ENCODE measurements at places on chromosomes 16 and 17.

GRCh38 chr17:45146890-45147580 is 1.2 kb upstream of the HEXIM1 start:
- DNase-seq: peak; percentile 78

DNA sequence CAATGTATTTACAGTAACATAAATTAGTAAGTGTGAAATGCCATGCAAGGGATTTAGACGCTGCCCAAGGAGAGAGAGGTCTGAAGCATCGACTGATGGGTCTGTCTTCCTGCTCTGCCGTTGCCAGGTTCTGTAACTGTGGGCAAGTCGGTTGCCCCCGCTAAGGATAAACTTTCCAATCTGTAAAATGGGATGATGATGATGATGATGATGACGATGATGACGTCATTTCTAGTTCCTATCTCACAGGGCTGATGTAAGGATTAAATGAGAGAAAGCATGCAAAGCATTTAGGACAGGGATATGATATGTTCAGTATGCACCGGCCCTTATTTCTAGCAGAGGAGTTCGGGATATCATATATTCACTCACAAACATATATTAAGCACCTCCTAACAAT is 54.8 kb downstream of the C17orf67 start:
- DNase-seq: no peak

DNA sequence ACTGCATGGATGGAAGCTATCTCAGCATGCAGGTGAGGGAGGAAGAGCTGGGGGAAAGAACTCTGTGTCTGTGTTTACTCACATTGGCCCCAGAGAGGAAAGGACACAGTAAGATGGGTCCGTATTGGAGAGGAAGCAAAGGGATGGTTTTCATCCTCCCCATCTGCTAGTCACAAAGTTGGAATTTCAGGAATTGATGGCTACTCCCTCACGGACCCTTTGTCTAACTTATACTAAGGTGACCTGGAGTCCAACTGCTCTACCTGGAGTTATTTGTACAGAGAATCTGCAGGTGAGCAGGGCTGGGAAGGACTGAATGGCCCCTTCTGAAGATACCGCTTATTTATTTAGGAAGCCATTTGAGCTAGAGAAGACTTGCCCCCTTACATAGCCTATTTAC is 55.1 kb downstream of the WNT3 start:
- no peak for DNase-seq

DNA sequence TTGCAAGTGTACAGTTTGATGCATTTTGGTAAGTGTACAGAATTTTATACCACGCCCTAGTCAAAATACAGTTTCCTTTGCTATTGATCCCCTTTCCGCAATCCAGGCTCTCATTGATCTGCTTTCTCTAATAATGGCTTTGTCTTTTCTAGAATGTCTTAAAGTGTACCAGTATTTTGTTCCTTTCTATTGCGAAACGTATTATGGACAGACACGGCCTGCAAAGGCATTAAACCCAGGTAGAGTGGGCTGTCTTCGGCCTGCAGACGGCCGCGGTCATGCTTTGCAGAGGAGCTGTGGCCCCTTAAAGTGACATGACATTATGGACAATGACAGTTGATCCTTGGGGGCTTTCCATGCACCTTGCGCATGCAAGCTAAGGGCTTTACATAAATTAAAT is 15.9 kb upstream of the HSBP1 start:
- no peak for DNase-seq

- DNase-seq: no peak
These were observed 28.7 kb upstream of the FASN start for GRCh38 chr17:82126556-82127314.

- no peak for DNase-seq
These were observed 31.2 kb downstream of the MNT start for GRCh38 chr17:2369551-2370210.

DNA sequence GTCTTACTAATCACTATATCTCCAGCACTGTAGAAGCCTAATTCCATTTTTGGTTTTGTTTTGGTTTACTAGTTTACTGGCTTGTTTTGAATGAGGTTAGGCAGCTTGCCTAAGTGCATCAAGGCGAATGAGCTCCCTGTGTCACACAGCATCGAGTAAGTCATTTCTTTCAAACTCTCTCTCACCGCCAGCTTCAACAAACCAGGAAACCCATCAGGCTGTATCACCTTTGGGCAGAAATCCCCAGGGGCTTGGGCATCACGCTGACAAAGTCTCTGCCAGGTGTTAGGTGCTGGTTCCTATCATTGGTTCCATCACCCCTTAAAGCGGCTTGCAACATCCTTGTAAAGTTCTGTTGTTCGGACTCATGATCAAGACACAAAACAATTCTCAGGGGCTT is 226.6 kb downstream of the GRIN2A start:
- no peak for DNase-seq

- DNase-seq: no peak
These were observed 190.9 kb downstream of the HS3ST3A1 start for GRCh38 chr17:13410874-13411273.

DNA sequence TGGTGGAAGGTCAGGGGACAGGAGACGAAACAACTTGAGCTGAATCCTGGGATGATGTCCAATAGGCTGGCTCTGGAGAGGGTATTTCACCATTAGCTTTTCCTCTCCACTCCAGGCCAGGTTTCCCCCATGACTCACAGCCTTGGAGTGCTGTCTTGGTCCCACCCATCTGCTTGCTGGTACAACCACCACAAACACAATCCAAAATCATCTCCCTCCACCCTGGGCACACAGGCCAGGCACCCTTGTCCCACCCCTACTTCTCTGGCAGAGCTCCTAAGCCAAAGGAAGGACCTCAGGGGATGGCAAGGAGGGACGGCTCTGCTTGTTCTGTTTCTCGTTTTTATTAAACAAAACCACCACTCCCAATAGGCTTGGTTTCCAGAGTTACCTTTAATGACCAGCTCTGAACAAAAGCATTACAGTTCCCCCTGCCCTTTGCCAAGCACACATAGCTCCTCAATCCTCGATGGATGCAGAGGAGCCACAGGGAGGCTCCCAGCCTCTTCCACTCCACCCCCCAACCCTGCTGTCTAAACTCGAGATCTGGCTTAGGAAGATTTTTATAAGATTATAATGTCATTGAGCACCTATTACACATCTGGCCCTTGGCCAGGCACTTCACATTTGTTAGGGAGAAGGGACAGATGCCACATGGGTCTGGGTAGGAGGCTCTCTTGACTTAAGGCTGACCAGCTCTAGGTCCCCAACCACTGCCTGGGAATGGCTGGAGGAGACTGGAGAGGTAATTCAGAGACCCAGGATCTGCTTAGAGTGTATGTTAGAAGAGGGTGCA is 13.3 kb downstream of the CAVIN1 start:
- DNase-seq: peak; percentile 85

DNA sequence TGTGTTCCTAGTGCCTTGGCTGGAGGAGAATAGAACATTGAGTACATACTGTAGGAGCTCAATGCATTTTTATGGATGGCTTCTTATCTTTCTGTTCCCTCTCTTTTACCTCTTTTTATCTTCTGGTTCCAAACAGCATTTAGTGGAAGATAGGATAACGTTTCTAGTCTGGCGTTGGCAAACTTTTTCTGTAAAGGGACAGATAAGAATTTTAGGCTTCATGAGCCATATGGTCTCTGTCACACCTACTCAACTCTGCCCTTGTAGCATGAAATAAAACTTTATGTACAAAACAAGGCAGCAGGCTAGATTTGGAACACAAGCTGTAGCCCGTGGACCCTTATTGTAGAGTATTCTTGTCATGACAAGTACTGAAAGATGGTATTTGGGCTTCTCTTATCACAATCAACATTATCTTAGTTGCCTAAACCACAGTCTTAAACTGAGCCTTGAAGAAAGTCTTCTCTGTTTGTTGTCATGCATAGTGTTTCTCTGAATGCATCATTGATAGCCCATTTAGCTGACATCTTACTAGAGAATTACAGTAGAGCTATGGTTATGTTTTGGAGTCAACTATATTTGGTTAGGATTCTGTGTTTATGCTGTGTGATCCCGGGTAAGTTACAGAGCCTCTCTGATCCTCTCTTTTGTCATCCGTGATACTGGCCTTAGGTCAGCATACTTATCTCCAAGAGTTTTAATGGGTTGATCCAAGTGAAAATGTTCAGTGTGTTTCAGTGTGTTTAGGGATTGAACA is 80.2 kb downstream of the HS3ST4 start:
- DNase-seq: no peak
